ENCODE measurements at places on chromosomes 6 and 20.
A peak's percentile ranks its signal among the peaks of the same experiment; 100 is the strongest.

DNA sequence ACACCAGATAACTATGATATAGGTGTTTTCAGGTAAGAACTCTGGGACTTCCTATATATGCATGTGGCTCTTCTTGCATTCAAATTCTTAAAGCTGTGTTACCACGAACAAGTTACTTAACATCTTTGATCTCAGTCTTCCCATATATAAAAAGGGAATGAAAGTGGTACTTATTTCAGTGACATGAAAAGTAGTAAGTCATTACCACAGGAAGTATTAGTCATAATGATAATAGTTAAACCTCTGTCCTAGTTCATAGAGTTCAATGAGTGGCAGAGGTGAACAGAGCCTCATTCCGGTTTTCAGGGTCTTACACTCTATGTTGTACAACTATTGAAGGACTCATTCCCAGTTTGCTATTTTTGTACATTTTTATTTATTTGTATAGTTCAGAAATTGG, 237.0 kb downstream of the NKAIN2 start:
- no peak for DNase-seq

DNA sequence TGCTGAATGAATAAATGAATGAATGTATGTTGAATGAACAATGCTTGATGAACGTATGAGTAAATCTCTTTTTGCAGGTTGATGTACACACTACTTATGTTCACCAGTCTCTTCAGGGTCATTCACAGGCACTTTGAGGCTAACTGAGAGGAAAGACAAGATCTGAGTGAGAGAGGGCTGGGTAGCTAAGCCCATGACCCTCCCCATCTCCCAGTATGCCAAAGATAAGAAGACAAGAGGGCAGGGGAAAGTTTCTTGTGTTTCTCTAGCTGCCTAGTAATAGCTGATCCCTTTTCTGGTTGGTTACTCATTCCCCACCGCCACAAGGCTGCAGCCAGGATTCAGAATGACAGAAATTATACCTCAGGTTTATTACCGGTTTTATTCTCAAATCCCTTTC, 90.7 kb downstream of the CEP57L1 start:
- DNase-seq, result no peak

DNA sequence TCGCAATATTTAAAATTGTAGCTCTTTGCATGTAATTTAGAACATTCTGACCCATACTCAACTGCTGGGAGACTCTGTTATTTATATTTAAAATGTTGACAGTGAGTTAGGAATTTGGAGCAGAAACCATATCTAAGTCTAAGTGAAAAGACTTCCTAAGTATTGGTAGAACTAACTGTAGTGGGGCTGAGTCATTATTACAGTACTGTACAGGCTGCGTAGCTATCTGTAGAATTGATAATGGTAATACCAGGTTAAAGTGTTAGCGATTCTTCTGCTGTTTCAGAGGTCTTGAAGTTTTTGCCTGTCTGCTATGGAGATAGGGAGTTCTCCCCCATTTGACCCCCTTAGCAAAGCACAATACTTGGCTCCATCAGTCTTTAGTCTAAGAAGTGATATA, 3.6 kb downstream of the TOP1 start:
- DNase-seq, result no peak

GRCh38 chr6:93992976-93993375, 573.6 kb upstream of the EPHA7 start:
- DNase-seq, result no peak

GRCh38 chr6:119368921-119369320, 19.4 kb upstream of the MAN1A1 start:
- no peak for DNase-seq

- peak; percentile 45 for DNase-seq
Observed at GRCh38 chr6:142872376-142872775, 72.6 kb downstream of the HIVEP2 start.

DNA sequence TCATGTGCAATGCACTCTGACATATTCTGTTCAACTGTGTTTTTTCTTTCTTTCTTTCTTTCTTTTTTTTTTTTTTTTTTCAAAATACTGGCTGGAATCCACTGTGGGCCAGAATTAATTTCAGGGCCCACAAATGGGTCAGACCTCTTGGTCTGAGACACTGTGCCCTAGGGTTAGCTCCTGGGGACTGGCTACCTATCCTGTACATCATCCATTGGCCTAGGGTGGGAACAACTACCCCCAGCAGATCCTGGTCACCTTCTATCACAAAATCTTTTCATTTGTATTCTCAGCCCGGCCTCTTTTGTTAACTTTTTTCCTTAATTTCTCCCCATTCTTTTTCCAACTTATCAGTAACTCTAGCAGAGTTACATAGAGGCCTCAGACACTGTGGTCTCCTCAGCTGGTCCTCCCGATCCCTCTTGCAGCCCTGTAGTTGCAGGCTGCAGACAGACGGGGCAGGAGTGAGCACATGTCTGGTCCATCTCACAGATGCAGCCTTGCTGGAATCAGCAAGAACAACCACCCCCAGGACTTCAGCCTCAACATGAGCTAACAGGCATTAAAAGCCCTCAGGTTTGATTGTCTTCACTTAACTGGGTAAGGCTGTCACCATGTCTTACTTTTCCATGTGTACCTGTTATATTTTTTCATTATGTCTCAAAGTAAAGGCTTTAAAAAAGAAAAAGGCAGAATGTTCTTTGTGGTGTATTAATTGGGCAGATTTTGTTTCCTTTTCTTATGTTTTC, 41.3 kb downstream of the TXLNB start:
- peak; percentile 57 for DNase-seq

GRCh38 chr6:7505189-7505699, 36.2 kb upstream of the DSP start:
- DNase-seq, result peak; percentile 85

GRCh38 chr20:48684501-48685041, 143.2 kb downstream of the PREX1 start:
- DNase-seq, result peak; percentile 59

DNA sequence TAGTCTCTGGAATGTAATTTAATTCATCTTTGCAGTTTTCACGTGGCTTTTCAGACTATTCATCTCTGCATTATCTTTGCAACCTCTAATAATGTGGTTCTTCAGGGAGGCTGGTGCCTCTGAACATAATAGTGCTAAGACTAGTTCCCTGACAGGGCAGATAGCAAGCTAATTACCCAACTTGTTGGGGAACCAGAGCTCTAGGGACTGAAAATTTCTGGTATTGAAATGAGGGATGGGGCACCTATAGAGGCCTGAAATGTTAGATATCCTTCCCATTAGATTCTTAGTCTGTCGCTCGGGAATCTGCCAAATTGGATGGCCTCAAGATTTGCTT, 693.6 kb upstream of the MAP3K7 start:
- DNase-seq, result no peak

DNA sequence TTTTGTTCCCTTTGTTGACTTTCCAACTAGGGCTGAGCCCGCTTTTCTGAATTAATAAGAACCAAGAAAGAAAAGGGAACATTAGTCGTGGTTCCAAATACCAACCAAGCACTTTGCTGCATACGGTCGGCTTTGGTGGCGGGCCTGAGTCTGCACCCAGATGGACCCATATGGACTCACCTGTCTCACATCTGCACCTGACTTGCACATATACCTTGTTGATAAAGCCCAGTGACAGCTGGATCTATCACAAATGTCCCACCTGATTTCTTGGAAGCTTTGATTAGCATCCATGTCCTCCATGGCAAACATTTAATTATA, 39.0 kb downstream of the TPD52L1 start:
- DNase-seq, result no peak

- peak; percentile 66 for DNase-seq
Observed at GRCh38 chr6:100455230-100456124, 9.2 kb downstream of the SIM1 start.

- DNase-seq, result no peak
Observed at GRCh38 chr6:41547799-41548097, 1.6 kb downstream of the FOXP4 start.

DNA sequence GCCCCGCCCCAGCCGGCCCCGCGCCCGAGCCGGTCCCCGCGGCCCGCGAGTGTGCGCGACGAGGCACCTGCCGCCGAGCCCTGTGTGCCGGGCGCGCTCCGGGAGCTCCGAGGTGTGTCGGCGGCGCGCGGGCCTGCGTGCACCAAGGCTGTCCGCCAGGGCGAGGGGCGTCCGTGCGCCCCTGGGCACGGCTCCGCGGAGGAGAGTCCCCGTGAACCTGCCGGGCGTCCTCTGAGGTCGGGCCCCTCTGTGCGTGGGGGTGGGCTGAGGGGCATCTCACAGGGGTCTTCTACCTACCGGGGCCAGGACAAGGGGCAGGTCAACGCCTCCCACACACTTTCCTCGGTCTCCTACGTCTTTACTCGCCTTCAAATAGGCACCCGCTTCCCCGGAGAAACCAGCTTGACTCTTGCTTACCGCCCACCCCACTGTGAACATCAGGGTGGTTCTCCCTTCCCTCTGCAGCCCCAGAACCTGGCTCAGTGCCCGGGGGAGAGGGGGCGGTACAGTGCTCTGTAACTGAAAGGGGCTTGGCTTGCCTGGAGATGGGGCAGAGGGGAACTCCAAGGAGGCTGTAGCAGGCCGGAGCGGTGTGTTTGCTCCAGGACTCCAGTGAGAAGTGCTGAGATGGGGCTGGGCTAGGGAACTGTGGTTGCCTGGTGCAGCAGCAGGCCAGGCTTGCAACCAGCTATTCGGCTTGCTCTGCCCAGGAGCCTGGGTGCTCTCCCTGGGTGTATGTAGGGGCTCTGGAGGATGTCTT, at the start of gene SAMD10:
SAMD10 (minus strand) TSS at position 86 of the 760 bp plus-strand sequence. CDS start 175 bp downstream, outside the sequence.
- DNase-seq, result peak; percentile 67

- DNase-seq, result no peak
Observed at GRCh38 chr20:63454731-63455567, 17.5 kb downstream of the KCNQ2 start.

- DNase-seq, result no peak
Observed at GRCh38 chr20:48732081-48732829, 95.5 kb downstream of the PREX1 start.

DNA sequence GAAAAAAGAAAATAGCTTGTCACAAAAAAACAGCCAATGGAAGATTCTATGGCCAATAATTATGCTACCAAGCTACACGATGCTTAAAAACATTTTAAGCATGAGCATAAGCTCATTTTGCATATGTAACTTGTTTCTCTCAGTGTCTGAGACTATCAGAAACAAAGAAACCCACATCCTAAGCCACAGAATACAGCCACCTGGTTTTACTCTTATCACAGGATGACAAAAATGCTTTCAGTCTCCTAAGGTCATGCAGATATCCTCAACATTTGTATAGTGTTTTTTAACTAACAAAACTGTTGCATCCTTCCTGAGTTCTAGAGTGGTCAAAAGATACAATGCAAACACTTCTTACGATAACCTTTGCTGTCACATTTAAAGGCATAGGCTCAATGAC, 172.1 kb upstream of the RUNX2 start:
- no peak for DNase-seq

GRCh38 chr20:54083459-54083858, 13.1 kb upstream of the BCAS1 start:
- no peak for DNase-seq

GRCh38 chr20:17281478-17281877, 54.6 kb downstream of the PCSK2 start:
- peak; percentile 26 for DNase-seq

- no peak for DNase-seq
Observed at GRCh38 chr6:75077701-75078100, 128.2 kb downstream of the COL12A1 start.

DNA sequence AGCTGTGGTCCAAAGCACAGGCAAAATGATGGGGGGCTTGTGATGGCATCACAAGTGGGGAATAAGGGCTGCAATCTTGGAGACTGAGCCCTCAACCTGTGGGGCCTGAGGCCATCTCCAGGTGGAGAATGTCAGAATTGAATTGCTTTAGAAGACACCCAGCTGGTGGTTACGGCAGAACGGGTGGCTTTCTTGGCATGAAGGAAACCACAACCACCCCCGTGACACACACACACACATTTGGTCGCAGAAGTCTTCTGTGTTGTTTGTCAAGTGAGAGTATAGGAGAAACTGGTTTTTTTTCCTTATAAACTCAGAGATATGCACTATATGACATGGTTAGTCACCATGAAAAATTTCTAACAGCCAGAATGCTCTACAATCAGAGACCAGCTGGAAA, 139.5 kb upstream of the CDH4 start:
- no peak for DNase-seq

DNA sequence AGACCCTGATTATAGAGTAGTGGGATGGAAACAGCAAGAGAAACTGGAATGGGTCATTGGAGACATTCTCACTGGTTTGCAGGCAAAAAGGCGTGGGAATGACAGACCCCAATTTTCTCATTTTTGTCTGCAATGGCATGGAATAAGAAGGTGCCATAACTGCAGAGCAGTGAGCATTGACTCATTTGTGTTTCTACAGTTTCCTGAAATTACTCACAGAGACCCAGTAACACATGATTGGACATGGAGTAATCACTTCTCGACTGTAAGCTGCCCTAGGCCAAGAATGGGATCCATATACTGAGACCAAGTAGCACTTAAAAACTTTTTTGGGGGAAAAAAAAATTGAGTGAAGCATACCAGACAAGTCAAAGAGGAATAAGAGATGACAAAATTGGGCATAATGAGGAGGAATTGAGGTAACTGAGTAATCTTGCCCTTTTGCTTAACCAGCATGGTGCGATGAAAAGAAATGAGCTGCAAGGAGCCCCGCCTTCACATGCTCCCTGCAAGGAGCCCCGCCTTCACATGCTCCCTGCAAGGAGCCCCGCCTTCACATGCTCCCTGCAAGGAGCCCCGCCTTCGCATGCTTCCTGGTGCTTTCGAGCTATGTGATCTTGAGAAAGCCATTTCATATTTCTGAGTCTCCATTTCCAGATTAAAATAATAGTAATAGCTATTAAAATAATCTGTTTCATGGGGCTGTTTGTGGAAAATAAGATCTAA, 44.1 kb downstream of the NHSL1 start:
- peak; percentile 80 for DNase-seq

- no peak for DNase-seq
Observed at GRCh38 chr6:43747784-43748183, 22.2 kb upstream of the VEGFA start.

DNA sequence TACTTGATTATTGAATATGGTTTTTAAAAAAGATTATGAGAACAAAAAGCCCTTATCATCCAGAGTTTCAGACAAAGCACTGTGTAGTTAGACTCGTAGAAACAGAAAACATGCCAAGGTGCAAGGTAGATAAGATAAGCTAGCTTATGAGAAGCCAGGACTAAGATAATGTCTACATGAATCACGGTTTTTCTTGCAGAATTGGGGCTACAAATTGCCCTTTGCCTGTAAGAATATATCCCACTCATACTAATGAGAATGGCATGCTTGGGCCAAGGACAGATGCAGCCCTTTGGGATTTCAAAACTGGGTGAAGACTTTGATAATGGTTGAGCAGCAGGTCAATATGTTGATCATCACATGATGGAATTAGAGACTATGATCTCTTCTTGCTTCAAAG, 165.3 kb upstream of the PREP start:
- DNase-seq, result no peak

GRCh38 chr6:40543146-40543545, 44.0 kb downstream of the LRFN2 start:
- no peak for DNase-seq

GRCh38 chr6:149456311-149457021, 28.3 kb downstream of the ZC3H12D start:
- no peak for DNase-seq
